ENCODE measurements at places on chromosomes 1 and 21.

DNA sequence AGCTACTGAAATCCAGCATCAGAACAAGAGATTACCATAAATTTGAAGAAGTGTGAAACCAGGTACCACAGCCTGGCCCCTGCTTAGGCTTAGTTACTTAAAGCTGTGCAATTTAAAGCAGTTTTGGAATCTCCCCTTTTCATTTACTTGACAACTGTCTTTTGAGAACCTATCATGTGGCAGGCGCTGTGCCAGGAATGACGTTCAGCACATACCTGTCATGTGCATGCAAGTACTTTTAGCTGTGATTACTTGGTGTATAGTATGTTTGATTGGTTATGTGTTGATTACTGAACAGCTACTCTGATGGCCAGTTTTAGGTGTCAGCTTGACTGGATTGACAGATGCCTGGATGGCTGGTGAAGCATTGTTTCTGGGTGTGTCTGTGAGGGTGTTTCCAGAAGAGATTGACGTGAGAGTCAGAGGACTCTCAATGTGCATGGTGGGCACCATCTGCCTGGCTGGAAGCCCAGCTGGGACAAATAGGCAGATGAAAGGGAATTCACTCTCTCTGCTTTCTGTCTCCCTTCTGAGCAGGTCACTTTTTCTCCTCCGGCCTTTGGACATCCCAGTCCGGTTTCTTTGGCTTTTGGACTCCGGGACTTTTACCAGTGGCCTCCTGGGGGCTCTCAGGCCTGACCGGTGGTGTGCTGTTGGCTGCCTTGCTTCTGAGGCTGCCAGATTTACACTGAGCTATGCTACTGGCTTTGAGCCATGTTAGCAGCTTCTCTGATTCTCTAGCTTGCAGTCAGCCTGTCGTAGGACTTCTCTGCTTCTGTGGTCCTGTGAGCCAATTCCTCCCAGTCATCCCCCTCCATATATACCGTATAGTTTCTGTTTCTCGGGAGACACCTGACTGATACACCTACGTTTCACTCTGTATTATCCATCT is 178.0 kb downstream of the RYR2 start:
- no peak for DNase-seq

DNA sequence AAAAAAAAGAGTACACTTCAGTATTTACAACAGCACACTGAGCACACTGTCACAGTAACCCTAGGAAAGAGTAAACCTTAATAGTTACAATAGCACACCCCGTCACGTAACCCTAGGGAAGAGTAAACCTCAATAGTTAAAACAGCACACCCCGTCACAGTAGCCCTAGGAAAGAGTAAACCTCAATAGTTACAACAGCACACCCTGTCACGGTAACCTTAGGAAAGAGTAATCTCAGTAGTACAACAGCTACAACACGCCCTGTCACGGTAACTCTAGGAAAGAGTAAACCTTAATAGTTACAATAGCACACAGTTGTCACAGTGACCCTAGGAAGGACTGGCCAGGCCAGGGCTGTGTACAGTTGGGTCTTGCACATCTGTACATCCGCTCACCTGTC is 3.0 kb downstream of the CDK11A start:
- DNase-seq, result no peak

DNA sequence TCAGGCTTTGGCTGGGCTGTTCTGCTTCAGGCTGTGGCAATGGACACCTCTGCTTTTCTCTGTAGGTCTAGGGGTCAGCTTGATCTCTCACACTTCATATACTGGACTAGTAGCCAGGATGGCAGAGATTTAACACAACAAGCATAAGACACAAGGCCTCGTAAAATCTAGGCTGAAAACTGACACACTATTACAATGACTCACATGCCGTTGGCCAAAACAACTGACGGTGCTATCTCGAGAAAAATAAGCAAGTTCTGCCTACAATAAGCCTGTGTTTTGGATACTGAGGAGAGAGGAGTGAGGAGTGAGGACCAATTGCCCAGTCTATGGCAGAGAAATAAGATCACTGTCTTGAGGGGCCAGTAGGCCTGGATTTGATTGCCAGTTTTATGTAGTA is 840.7 kb upstream of the ADAMTS5 start:
- DNase-seq, result no peak

GRCh38 chr1:25197982-25198662 is 34.2 kb downstream of the SYF2 start:
- DNase-seq, result no peak

DNA sequence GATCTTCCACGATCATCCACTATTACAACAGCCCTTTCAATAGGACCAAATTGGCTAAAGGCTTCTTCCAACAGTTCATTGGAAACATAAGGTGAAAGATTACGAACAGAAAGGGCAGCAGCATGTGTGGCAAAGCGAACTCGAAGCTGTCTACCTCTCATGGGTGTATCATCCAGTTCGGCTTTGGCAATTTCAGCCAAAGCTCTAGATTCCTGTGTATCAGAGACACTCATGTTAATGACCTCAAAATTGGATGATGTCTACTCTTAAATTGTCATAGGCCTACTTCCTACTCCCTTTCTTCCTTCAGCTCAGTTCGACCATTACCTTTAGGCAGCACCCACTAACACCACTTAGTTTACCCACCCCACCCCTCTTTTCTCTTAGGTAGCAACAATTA is 2.2 kb downstream of the SFPQ start:
- DNase-seq, result no peak

- DNase-seq, result peak; percentile 8
Measured at GRCh38 chr1:92882819-92883218, 51.0 kb downstream of the RPL5 start.

Data from GM23338 (cell line).